ENCODE measurements at places on chromosomes 12 and 14.

- no peak for DNase-seq
Measured at GRCh38 chr14:81990312-81990761, 456.7 kb upstream of the SEL1L start.

GRCh38 chr14:91029456-91030217 lies 30.8 kb downstream of the RPS6KA5 start:
- no peak for DNase-seq

DNA sequence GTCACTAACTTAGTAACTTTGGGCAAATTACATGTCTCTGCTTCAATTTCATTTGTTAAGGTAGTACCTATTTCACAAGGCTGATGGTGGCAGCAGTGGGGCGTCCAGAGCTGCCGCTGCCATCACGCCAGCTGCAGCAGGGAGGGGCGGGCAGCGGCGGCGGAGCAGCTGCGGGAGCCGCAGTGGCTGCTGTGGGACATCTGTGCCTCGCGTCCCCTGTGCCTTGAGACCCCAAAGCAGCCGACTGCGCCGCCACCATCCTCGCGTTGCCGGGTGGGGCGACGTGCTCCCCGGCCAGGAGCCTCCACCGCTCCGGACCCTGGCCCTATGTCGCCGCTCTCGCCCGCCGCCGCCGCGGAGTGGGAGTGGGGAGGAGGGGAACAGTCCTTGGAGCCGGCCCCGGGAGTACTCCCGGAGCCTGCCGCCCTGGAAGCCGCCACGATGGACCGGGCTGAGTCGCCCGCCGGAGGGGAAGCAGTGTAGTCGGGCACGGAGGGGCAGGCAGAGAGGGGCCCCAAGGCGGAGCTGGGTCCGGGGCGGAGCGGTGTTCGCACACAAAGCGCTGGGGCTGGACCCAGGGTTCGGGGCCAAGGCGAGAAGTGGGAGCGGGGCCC lies 51.4 kb downstream of the A2M start:
- DNase-seq, result peak; percentile 15

GRCh38 chr14:32319368-32320049 lies 9.6 kb upstream of the AKAP6 start:
- DNase-seq, result no peak

GRCh38 chr12:131834798-131835615 lies 6.8 kb downstream of the MMP17 start:
- DNase-seq, result no peak

- DNase-seq, result no peak
Measured at GRCh38 chr12:106171117-106171750, 32.5 kb upstream of the NUAK1 start.

GRCh38 chr14:53187921-53188463 lies 34.9 kb upstream of the DDHD1 start:
- no peak for DNase-seq

DNA sequence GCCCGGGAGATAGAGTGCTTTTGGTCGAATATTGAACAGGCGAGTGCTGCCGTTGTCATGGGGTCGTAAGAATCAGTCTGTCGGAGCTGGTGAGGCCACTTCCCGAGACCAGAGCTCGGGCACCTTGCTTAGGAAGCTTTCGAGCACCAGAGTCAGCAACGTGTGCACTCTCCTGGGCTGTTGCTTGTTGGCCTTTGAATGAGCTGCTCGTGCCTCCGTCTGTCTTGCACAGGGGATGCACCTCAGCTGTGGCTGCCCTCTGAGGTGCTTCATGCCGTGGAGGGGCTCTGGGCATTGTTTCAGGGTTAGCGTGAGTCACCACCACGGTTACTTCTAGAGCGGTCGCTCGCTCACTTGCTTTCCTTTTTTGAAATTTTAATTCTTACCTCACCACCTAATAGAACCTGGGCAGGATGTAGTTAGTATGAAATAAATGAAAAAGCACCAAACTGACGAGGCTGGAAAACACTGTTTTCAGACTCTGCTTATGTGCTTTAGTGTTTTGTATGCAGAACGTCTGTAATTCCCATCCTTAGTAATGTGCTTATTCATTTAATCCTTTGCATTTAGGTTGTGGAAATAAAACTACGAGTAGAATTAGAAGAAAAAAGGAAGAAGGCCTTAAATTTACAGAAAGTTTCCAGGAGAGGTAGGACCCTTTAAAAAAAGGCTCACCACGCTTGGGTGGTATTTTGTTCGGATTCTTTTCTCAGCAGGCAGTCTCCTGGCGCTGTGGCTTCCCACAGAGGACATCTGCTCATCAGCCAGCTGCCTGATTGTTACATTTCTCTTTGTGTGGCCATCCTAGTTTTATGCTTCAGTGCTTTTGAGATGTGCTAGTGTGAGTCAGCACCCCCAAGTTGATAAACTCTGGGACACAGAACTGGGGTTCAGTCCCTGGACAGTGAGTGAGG lies 40.6 kb downstream of the EP400 start:
- no peak for DNase-seq

GRCh38 chr12:51472984-51473383 lies 48.4 kb downstream of the SLC4A8 start:
- no peak for DNase-seq

GRCh38 chr14:102805371-102805891 lies 28.2 kb downstream of the TRAF3 start:
- peak; percentile 5 for DNase-seq

GRCh38 chr12:118417942-118418341 lies 41.6 kb downstream of the SUDS3 start:
- no peak for DNase-seq

DNA sequence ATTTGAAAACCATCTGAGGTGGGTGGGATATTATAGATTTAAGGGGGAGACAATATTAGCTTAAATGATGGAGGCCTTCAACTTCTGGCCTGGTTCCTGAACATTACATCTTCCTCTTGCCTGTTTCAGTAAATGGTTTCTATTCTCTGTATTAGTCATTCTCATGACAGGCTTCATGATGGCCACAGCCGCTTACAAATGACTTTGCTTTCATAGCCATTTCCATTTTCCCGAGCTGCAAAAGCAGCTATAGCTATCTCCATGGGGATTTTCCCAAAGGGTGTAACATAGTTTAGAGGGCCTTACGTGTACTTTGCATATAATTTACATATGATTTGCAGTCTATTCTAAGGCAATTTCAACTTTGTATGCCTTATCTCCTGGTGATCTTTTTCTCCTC lies 121.8 kb downstream of the NRXN3 start:
- no peak for DNase-seq

DNA sequence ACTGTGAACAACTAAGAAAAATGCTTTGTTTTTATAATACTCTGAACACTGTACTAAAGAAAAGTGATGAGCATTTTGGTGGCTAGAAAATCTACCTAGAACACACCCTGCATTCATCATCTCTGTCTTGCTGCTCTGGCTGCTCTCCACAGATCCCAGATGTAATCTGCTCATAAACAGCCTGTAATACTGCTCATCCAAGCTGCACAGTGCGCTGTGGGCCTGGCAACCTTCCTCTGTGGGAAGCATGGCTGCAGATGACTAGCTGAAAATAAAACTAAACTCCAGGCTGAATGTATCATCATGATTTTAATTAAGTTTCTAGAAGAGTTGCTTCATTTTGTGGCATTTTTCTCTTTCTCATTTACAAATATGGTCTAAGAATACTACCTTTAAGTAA lies 200.7 kb downstream of the SLC2A13 start:
- no peak for DNase-seq

- DNase-seq, result no peak
Measured at GRCh38 chr14:89332031-89332430, 85.0 kb downstream of the FOXN3 start.

- DNase-seq, result no peak
Measured at GRCh38 chr14:71400871-71401321, 493.6 kb downstream of the PCNX1 start.

DNA sequence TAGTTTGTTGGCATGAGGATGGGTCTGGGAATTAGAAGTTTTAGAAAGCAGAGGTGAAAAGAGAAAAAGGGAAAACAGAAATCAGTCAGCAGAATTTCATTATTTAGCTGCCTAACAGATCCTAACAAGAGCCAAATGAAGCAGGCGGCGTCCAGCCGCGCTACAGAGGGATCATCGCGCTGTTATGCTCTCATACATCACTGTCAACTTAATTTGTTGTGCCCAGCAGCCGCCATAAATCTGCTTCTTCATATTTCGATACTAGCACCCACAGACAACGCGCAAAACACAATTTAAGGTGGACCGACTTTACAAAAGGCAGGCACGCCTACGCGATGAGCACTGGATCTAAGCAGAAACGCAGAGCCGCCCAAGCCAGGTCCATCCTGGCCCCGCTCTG lies 66.7 kb downstream of the SETD3 start:
- DNase-seq, result no peak

- DNase-seq, result no peak
Measured at GRCh38 chr14:89493406-89493805, 76.4 kb upstream of the FOXN3 start.

GRCh38 chr14:76235628-76236027 lies 83.9 kb downstream of the GPATCH2L start:
- no peak for DNase-seq

- no peak for DNase-seq
Measured at GRCh38 chr12:111440631-111441030, 34.9 kb downstream of the SH2B3 start.

- DNase-seq, result no peak
Measured at GRCh38 chr12:105466901-105467598, 136.6 kb downstream of the C12orf75 start.

- DNase-seq, result no peak
Measured at GRCh38 chr14:82655770-82656169, 1122.1 kb upstream of the SEL1L start.

GRCh38 chr14:39576736-39577135 lies 144.5 kb upstream of the FBXO33 start:
- no peak for DNase-seq

DNA sequence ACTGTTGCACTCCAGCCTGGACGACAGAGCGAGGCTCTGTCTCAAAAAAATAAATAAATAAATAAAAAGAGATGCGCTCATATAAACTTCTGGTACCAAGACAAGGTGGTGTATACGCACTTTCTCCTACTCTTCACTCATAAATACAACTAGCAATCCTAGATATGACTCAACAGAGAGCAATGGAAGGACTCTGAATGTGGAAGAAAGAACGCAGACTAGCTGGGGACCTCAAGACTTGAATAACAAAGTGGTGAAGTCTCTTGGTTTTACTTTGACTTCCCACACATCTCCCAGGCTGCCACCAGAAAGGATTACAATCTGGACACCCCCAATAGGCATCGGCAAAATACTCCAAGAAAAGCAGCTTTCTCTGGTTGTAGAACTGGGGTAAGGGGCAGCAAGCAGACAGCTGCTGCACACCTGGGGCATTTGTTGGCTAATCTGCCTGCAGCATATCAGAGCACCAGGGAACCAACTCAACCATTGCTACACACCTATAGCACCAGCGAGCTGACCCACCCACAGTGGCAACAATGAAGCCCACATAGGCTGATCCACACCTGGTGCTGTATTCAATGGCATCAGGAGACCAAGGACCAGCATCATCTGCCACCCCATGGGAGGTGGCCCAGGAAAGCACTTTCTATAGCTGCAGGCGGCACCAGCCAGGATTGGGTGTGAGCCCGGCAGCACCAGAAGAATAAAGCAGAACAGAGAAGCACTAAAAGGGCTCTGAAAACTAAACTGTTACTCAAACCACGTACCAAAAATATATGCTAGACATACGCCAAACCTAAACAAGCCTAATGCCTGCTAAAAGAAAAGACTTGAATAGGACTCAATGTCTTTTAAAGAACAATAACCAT lies 1231.7 kb upstream of the TMEM132C start:
- DNase-seq, result no peak

DNA sequence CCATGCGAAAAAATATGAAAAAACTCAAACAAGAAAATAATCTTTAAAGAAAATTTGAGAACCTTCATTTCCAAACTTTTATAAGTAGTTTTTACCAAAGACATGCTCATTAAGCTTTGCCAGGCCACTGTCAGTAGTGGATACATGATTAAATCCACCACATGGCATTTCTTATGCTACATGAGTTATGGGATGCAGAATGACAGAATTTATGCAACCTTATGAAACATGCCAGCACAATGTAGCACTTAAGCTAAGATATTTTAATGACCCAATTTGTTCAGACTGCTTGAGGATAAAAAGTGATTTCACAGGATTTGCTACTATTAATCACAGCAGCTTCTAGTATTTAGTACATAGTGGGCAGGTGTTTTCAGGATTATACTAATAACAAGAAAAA lies 123.3 kb downstream of the ATP23 start:
- DNase-seq, result no peak

DNA sequence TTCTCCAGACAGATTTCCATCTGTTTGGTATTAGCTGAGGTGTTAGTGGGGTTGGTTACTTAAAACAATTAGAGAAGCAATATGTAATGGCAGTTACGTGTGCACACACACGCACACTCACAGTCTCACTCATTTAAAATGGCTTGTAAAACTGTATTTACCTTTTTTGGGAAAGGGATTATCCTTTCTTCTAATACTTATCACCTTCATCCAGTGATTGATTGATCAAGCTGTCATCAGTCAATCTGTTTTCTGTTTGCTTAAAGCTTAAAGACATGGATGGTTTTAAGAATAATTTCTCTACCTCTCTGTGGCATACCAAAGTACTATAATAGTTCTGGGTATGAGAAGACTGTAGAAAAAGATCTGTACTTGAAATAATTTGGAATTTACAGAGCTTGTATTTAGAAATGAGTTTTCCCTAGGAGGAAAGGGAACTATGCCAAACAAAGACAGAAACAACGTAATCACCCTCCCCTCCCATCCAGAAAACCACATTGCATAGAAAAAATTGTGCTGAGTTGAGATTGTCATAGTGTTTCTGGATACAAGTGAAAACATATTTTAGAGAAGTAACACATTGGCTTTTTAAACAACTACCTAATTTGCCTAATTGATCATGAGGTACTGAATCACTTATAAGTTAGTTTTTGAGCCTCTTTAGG lies 455.8 kb downstream of the PCNX1 start:
- DNase-seq, result no peak

DNA sequence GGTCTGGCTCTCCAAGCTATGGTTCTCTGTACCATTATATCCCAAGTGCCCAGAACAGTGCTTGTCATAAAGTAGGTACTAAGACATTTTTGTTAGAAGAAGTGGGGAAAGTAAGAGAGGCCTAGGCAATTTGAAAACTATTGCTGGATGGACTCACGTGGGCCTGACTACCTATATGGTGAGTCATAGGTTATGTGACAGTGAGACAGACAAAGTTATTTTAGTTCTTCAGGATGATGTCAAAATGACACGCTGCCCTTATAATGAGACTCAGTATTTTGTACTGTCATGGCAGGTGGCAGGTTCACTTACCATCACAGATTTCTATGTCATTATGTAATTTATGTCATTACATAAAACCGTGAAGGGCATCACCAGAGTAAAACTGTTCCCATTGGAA lies 53.1 kb downstream of the PARP11 start:
- no peak for DNase-seq

DNA sequence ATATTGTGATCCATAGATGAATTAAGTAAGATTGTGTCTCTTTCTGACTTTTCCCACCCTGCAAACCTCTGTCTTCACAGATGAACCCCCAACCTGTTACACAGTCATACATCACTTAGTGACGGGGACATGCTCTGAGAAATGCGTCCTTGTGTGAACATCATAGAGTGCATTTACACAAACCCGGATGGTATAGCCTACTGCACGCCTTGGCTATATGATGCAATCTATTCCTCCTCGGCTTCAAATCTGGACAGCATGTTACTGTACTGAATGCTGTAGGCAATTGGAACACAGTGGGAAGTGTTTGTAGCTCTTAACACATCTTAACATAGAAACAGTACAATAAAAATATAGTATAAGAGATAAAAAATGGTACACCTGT lies 7.4 kb upstream of the TESPA1 start:
- no peak for DNase-seq

- DNase-seq, result no peak
Measured at GRCh38 chr14:92841930-92842329, 47.8 kb downstream of the GOLGA5 start.
